ENCODE measurements at places on chromosomes 6 and 20.

GRCh38 chr20:45347936-45348778, at the start of gene SDC4:
SDC4 (minus strand) TSS chr20:45348424; CDS start chr20:45348384, 40 bp downstream.
- no peak for DNase-seq

DNA sequence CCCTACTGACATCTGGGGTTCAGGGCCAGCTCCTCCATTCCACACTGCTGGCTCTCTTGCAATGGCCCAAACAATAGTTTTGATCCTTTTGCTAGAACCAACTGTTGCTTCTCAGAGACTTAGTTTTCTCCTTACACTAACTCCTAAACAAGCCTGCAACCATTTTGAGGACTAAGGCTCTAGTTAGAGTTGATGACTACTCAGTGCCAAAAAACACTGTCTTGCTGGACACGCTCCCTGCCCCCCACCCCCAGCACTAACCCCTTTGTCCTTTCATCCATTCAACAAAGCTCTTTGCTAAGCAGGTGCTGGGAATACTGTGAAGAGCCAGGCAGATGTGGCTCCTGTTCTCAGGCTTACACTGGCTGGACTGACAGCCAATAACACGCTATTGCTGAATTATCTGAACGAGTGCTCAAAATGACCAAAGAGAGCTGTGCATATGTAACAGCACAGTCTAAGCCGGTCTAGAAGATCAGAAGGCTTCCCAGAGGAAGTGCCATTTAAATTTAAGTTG, 17.6 kb downstream of the GCLC start:
- no peak for DNase-seq

DNA sequence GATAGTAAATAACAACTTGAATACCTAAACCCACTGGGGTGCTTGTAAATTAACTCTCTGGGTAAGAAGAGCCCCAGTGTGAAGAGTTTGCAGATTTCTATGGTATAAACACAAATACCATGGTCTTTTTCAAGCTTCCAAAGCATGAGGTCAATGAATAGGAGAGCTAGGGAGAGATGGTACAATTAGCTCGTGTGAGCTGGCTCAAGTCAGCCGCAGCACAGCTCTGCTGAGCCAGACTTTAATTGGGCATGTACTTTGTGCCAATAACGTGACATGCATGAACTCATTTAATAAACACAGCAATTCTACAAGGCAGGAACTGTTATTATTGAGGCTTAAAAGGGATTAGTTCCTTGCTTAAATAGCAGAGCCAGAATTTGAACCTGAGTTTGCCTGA, 684.2 kb downstream of the KIF16B start:
- no peak for DNase-seq

DNA sequence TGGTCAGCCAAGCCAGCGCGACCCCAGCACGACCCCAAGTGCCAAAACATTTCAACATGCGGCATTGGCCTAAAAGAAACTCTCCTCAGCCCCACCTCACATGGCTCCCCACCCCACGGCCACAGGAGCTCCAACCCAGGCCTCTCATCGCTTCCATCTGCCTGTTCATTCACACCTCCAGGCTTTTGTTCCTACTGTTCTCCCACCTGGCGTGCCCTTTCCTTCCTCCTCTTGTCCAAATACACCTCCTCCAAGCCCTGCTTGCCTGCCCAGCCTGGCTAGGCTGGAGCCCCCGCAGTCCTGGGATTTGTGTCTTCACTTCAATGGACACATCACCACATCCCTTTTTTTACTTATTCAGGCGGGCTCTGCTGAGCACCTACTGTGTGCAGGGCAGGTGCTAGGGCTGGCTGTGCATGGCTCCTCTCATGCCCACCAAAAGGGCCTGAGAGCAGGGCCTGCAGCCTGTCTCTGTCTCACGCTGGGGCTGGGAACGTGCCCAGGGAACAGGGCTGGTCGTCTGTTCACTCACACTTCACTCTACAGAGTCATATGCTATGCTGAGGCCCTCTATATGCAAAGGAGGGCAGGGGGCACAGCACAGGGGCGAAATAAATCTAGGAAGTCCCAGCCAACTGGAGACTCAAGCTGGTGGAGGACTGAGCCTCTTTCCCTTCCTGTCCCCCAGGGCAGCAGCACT, 61.1 kb downstream of the GRM4 start:
- no peak for DNase-seq

DNA sequence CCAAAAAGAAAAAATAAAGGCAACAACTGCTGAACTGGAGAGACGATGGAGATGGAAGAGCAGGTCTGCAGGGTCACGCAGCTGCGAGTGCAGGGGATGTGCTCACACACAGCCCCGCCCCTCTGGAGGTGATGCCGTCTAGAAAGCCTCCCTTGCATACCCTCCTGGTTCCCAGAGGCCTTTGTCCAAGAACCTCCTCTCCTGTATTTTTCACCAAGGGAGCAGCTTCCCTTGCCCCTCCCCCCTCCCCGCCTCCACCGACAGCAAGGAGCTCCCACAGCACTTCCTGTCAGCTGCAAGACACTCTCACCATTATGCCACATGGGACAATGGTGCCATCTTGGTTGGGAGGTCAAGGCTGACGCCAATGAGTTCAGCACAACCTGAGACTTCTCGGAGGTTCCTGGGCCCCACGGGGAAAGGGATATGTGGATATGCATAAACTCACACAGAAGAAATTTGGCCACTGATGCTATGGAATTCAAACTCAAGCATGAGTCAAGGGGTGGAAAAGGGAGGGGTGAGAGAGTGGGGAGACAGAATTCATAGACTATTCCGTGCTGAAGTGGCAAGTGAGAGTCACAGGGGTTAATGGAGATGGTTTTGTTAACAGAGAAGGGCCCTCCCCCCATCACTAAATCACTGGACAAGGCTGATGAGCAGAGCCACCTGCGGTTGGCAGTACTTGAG, 132.9 kb downstream of the SCML4 start:
- peak; percentile 79 for DNase-seq

- DNase-seq, result peak; percentile 59
Measured at GRCh38 chr20:59364611-59365010, 64.2 kb downstream of the EDN3 start.

- no peak for DNase-seq
Measured at GRCh38 chr20:21361266-21361665, 36.1 kb downstream of the NKX2-4 start.

GRCh38 chr6:84718038-84718955, 46.1 kb downstream of the TBX18 start:
- DNase-seq, result no peak

- DNase-seq, result no peak
Measured at GRCh38 chr20:47283411-47283810, 73.1 kb downstream of the ZMYND8 start.

DNA sequence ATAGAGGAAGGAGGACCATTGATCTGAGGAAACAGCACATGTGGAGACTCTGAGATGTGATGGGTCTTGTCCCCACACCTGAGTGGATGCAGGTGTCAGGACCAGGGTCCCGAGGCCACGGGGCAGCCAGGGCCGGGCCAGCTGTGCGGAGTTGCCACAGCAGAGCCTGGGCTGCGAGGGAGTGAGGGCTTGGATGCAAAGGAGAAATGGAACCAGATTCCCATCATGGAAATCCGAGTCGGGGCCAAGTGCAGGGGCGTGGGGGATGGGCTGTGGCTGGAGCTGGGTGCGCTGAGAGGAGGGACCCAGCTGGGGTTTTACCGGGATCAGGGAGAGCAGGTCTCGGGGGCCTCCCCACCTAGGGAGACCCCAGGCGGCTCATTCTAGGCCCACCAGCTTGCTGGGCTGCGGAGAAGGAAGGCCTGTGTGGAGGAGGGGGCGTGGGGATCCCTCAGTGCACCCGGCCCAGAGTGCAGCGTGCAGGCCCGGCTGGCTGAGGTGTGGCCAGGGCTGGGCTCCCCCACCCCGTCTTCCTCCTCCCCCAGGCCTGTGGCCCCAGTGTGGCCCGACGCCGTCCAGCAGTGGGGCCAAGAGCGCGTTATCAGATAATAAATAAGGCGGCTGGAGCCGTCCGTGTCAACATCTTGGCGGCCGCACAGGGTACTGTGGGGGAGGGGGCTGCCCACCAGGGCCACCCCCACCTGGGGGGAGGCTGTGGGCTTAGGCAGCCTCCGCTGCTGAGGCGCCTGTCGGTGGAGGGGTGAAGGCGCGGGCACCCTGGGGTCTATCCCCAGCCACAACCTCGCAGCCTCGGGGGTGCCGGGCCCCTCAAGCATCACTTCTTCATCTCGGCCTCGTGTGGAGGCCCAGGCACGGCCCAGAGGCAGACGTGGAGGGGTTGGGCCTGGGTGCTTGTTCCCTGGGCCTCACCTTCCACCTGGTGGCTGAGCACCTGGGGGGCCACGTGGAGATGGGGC, 17.2 kb downstream of the GATA5 start:
- DNase-seq, result no peak

DNA sequence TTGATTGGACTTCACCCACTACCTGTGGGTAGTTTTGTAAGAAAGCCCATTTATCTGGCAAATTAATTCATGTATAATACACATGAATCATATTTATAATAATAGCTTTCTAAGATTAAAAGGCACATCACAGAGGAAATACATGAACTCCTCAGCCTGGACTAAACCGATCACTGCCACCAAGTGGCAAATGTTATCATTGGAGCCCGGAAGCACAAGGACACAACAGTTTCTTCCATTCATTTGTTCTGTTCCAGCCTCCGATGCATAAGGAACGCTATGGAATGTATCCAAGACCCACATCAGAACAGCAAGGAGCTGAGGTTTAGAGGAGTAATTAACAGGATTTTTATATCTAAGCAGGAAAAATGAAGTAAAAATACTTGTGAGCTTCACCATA, 13.9 kb upstream of the IPCEF1 start:
- DNase-seq, result no peak

DNA sequence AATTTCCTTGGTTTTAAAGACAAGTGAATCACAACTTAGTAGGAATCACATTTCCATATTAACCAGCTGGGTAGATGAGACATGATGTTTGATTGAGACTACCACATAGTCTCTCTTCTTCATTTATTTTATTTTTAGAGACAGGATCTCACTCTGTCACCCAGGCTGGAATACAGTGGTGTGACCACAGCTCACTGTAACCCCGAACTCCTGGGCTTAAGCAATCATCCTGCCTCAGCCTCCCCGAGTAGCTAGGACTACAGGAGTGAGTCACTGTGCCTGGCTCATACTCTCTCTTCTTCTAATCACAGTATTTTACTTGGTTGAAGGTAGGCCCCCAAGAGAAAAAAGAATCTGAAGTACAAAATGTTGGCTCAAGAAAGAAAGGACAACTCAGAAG, 80.2 kb upstream of the ASF1A start:
- DNase-seq, result no peak

DNA sequence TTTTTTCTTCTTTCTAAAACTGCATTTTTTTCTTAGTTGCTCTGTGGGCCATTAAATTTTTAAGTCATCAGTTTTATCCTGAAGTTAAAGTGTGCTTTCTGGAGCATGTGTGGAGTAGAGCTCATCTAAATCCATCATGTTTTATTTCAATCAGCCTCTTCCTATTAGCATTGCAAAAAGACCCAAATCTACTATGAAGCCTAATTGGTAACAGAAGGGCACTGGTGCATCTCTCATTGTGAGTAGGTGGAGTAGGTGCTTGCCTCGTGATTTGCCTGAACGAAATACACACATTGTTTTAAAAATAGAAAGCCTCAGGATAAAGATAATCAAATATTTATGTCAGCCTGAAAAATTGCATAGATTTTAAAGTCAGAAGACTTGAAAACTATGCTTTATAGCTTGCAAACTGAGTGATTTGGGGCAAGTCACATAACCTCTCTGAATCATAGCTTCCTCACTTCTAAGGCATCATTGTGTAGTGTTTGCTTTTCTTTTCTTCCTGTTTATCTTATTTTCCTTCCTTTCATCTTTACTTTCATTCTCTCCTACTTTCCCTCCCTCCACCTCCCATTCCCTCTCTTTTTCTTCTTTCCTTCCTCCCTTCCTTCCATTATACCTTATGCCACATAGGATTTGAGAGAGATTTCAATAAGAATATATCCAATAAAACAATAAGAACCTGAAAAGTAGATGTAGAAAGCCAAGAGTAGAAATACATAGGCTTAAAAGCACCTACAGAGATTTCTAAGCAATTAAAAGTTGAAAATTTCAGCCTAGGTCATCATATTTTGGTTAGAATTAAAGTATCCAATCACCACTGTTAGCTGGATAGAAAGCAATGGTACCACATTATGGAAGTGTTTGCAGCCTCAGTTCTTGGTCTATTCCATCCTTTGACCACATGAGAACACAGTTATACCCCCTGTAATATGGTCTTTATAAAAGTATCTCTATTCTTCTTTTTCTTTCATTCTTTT, 49.6 kb upstream of the RNF146 start:
- no peak for DNase-seq

DNA sequence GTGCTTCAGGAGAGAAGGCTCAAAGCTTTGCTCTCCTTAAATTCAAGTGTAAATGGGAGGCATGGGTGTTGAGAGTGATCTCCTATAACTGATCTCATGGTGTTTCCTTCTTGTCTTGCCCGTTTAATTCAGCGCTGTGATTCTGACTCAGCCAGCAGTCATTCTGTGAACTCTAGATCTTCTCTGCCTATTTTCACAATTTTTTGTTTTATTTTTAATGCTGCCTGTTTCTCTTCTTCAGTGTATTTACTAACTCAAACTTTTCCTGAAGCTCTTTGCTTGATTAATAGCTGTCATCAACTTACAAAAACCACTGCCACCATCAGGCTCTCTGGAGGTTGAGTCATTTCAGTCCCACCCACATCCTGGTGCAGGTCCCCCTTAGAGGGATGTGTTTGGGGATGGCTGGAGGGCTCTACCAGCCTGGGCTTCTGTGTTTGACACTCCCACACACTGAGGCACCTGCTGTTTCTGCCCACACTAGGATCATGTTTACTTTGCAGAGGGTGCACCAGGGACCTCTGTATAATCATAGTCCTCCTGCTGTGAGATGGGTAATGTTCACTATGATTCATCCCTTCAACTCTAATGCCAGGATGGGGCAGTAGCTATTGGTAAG, 94.0 kb downstream of the SHLD1 start:
- no peak for DNase-seq
